CD4-positive, alpha-beta T cell treated with Interleukin-4 for 1 hour (primary cell): ENCODE measurements at places on chromosomes 12 and 14.

GRCh38 chr12:10031771-10032175, 1.3 kb downstream of the CLEC9A start:
- DNase-seq: no peak

GRCh38 chr14:53473480-53473879, 320.4 kb upstream of the DDHD1 start:
- DNase-seq: no peak

DNA sequence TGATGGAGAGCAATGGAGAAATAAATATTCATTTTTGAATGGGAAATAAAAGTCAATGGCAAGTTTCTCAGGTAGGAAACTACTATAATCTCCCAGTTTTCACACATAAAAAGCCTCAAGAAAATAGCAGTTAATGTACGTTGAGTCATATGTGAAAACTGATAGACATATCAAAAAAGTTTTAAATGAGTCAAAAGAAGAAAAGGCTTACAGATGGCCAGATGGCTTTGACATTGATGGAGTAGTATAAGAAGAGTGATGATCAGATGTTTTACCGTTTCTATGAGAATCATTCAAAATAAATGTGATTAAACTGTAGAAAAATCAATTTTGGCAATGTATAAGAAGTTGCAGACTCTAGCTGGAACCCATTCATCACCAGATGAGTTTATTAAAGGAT, 97.8 kb downstream of the LLPH start:
- DNase-seq: no peak

DNA sequence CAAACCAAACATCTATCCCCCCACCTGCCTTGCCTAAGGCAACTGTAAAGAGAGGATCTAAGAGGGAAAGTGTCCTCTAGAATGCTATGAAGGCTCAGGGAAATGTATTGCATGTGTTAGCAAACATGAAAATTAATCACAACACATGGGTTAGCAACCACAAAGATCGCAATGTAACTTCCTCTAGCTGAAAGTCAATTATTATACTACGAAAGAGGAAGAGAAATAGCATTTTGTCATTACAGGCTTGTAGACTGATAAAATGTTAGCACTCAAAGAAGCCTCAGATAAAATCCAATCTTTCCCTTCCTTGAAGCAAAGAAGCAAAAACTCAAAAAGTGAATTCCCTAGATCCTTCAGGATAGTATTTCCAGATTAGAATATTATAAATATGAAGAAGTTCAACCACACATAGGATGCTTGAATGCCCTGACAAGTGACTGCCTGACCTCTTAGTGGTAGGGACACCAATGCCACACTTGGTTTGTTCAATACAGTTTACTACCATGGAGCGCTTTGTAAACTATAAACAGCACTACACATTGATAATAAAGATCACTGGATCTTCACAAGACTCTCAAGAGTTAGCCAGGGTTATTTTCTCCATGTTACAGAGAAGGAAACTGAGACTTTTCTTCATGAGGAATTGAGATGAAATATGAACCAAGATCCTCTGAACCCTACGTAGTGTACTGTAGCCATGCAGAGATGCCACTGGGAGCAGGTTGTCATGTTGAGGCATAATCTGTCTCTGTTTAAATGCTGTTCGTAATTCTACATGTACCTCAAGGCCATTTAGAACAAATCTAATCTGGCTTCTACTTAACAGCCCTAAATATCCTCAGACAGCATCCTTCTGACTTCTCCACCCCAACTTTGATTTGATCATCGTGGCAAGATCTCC, 100.7 kb downstream of the ITPR2 start:
- DNase-seq: peak; percentile 2

GRCh38 chr14:20667957-20668356, 16.4 kb upstream of the RNASE4 start:
- peak; percentile 41 for DNase-seq

- DNase-seq: no peak
Measured at GRCh38 chr12:102347811-102348210, 132.6 kb downstream of the IGF1 start.

- DNase-seq: peak; percentile 98
Measured at GRCh38 chr12:25195056-25195971, at the start of the genes DNAI7 and ETFRF1. DNAI7 (minus strand) TSS chr12:25195160; CDS start chr12:25195078, 82 bp downstream. ETFRF1 (plus strand) TSS chr12:25195237; CDS start chr12:25203957, 8,720 bp downstream.

DNA sequence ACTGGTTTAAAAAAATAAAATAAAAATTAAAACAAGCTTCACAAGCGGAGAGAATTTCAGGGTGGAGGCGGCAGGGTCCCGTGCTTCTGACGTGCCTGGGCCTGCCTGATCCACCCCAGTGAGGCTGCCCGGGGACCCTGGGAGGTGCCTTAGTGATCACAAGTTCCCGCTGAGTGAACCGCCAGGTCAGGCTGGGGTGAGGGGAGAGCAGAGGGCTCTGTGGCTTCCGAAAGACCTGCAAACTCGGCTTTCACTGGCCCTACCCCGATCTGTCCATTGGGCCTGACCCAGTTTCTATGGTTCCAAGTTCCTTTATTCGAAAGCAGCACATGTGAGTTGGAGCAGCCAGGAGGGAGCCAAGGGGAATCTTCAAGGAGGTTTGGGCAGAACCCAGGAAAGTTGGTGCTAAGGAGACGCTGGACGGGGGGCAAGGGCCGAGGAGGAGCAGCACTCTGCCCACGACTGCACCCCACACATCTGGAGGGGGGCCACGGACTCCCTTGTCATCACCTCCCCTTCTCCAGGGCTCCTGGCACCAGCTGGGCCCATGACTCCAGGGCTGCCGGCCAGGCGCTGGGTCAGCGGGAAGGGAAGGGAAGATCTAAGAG, 12.9 kb downstream of the MMP14 start:
- no peak for DNase-seq

DNA sequence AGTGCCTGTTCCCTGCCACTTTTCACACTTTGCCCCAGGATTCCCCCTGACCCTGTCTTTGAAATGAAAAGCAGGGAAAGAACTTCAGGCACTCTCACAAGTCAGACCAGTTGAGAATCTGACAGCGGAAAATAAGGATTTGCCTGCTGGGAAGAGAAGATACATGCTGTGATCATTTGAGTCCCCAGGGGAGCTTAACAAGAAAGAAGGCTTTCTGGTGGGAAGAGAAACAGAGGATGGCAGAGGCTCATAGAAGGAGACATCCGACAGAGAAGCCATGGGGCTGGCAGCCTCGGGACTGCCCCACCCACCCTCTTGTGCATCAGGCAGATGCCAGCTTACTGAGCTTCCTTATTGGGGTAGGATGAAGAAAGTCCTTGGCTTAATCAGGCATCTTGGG, 11.9 kb downstream of the TTC9 start:
- no peak for DNase-seq

- peak; percentile 38 for DNase-seq
Measured at GRCh38 chr12:97148941-97149559, 242.0 kb downstream of the NEDD1 start.

DNA sequence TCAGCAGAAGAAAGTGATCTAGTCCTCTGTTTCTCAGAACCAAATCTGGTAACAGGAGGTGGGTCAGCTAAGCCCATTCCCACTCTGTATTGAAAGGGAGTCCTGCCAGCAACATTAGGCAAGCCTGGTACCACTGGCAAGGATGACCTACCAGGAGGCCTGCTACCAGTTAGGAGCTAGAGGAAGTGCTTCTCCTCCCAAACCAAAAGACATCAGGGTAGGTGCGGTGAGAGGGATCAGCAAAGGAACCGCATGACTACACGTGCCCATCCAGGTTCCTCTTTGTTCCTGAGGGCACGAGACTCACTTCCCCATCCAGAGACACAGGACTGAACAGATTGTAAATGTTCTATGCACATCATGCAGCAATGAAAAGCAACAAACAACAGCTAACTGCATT, 2.8 kb downstream of the KLRC4 start:
- peak; percentile 55 for DNase-seq

DNA sequence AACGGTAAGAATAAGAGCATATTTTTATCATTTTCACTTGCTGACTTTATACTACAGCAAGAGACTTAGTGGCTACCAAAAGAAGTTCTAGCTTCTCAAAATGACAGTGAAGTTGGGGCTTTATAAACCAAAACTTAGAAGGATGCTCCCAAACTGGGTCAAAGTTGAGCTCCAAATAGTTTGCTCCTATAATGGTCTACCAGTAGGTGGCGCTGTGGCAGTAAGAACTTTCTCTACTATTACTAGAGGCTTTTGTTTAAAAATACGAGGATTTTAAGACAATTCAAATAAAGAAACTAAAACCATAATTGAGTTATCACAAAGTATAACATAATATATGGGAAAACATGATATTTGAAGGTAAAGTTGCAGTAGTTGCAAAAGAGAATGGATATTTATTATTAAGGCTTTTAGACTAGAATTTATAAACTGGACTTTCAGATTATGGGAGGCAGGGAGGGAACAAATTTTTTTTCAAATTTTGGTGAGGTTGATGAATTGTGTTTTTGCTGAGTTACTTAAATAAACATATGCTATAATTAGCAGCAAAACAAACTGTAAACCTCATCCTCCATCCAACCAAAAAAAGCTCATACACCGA, 75.0 kb downstream of the TGFB3 start:
- peak; percentile 66 for DNase-seq
